GM13976 (cell line): ENCODE measurements at places on chromosomes 5 and 9.

DNA sequence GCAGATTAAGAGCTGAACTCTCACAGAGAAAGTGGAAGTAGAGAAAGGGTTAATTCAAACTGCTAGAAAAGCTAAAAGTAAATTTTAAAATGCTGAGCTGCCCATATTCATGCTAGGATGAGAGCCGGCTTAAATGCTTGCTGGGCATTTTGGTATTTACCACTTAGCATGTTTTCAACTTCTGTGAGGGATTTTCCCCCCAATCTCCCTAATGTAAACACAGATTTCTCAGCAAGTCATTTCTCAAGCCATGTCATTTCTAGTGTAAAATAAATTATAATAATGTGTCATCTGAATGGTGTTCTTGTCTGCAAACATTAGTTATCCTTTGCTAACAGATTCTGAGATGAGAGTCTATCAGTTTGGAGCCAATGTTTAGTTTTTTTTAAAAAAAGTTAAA lies 22.3 kb downstream of the RPS23 start:
- DNase-seq = no peak

- DNase-seq = no peak
These were observed 42.2 kb downstream of the PRLR start for GRCh38 chr5:35188031-35188457.

- no peak for DNase-seq
These were observed 5.0 kb upstream of the C9 start for GRCh38 chr5:39369123-39369815.

- no peak for DNase-seq
These were observed 266.0 kb downstream of the EFNA5 start for GRCh38 chr5:107404595-107405374.

DNA sequence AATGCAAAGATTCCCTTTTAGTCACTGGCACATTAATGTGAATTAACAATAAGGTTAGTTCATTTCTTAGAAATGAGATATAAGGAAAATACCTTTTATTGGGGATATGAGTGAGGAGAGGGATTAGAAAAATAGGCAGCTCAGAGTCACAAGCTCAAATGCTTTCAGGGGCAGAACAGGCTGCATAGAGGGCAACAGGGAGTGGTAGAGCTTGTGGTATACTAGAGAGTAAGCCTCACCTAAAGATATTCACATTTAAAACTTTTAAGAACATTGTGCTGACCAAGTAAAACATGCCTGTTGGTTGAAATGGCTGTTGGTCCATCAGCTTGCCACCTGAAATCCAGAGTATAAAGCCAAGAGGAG lies 34.7 kb downstream of the ZNF474 start:
- no peak for DNase-seq

DNA sequence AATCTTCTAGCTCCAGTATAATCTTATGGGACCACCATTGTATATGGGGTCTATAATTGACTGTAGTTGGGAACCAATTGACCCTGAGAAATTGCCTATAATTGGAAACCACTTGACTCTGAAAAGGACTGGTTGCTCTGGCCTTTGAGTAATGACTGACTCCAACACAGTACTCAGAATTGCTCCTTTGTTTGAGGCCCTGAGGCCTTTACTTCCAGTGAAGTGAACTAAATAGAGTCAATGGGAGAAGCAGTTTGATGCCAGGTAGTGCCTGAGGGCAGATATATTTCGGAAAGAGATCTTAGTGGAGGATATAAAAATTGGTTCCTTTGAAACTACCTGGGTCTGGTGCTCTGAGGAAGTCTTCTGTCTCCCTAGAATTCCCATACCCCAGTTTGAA lies 16.0 kb upstream of the TMEM171 start:
- DNase-seq = no peak

GRCh38 chr9:35195683-35196082 lies 33.9 kb downstream of the UNC13B start:
- DNase-seq = no peak

GRCh38 chr5:101424530-101425175 lies 521.6 kb upstream of the ST8SIA4 start:
- DNase-seq = no peak

- DNase-seq = no peak
These were observed 43.0 kb downstream of the PIK3R1 start for GRCh38 chr5:68258531-68258930.
